ENCODE measurements at places on chromosomes 4 and X.

- DNase-seq, result peak; percentile 45
Observed at GRCh38 chrX:40651620-40652223, 4.4 kb upstream of the CXorf38 start.

- DNase-seq, result no peak
Observed at GRCh38 chr4:7027913-7028312, 15.3 kb upstream of the TADA2B start.

DNA sequence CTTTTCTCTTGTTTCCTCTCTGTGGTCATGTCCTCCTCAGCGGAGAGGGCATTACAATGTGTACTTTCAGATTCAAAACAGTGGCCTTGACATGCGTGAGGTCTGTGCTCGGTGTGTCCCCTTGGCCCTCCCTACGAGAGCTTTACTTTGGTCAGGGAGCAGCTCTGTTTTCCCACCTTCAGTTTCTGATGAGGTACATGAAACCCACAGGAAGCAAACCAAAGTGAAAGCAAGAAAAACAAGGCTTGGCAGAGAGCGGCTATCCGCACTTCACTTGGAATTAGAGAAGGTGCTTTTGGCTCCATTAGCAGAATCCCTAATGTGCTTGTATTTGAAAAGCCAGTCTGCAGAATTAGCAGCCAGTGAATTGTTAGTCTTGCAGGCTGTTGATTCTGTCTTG lies 19.5 kb upstream of the BOD1L1 start:
- DNase-seq, result no peak

GRCh38 chr4:156837625-156838345 lies 133.8 kb downstream of the PDGFC start:
- no peak for DNase-seq

DNA sequence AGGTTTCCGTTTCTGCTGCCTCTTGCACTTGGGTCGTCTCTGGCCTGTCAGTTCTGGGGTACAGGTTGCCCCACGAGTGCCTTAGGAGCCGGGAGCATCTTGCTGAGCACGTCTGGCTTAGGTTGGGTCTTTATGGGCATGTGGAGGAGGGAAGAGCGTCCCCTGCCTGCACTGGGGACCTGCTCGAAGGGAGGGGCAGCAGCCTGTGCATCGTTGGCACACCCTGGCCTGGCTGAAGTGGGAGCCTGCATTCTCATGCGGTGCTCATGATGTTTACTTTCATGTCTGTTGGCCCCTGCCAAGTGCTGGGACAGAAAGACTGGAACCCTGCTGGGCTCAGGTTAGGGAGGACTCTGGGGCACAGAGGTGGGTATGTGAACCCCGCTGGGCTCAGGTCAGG lies 23.8 kb upstream of the TADA2B start:
- DNase-seq, result no peak

DNA sequence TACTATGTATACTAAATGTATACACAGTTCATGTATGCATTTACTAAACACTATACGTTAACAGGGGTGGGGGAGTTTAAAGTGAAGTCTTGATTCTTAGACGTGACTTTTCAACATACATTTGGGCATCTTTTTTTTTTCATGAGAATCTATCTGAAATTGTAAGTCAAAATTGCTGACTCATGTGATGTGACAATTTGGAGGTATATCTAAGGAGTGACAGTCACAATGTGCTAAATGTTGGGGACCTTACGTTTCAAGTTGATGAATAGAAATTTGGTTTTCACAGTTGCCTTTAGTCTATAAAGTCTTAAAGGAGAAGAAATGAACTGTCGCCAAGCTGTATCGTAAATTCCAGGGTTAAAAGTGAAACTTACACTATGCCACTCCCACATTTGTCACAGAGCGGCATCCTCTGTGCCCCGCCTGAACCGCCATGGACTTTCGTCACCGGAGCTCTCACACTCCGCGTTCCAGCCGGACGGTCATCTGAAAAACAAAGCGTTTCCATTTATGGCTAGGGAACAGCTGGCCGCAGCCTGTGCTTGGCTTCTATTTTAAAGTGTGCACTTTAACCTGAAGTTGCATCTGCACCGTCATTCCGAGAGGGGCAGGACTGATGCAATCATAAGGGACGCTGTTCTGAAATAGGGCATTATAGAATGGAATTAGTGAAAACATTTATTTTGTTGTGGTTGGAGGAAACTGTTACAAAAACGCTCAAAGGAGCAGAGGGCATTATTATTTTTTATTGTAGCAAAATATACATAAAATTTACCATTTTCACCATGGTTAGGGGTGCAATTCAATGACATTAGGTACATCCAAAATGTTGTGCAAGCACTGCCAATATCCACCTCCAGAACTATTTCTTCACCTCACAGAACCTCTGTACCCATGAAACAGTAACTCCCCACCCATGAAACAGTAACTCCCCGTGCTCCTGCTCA lies 30.9 kb downstream of the PDLIM3 start:
- DNase-seq, result peak; percentile 74

DNA sequence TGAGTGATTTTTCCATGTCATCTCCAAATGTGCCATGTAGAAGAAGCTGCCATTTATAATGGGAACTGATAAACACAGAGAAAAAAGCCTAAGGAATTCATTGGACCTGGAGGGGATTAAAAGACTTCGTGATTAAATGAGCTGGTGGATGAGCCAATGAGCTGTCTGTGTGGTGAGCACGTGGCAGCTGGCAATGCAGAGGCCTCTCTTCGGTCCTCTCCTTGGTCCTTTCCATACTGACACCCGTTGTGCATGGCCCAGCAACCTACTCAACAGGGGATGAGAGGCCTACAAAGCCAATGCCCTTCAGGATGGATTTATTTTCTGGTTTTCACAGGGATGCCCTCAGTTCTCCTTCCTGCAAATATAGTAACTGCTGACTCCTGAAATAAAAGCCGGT lies 87.7 kb upstream of the STS start:
- no peak for DNase-seq

DNA sequence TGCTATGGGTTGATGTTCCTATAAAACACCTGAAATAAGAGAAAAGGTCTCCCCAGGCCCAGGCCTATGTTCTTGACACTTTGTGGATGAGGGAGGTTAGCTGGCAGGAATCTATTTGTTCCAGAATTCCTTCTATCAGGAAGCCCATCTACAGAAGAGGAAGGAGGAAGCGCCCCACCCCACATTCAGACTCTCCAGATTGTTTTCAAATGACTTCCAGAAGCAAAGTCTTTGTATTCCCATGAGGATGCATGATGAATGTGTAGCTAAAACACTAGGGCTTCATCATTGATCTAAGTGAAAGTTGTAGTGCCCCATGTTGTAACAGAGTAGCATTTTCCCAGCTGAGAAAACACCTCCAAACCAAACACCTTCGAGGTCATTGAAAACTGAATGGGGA lies 16.4 kb downstream of the OTC start:
- no peak for DNase-seq

DNA sequence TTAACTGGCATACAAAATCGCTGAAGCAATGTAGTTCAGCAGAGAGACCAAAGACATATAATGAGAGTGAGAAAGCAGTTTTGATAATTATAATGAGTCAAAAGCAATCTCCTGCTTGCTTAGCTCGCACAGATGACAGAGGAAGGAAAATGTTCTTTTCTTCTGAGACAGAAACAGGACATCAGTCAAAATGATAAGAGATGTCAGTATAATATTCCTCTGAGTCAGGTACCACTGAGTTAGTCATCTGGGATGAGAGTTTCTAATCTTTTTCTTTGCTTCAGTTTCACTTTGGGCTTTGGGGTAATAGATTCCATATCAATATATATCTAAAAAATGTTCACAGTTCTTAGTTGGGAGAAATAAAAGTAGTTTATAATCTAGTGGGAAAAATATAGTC lies 387.2 kb downstream of the PCDH7 start:
- DNase-seq, result peak; percentile 54
